IMR-90 (cell line): ENCODE measurements at places on chromosomes 5 and 9. TPM values are rescaled to one million over a fixed set of nuclear protein-coding genes. Genes with fewer than 3 reads are reported as not detected.
A peak's percentile ranks its signal among the peaks of the same experiment; 100 is the strongest.

- no peaks in the 10 kb centered on the region for H3K4me1 ChIP-seq
- no peaks in the 10 kb centered on the region for H3K36me3 ChIP-seq
- H3K27ac ChIP-seq = no peak overlapping the region
- H3K4me3 ChIP-seq = no peak overlapping the region
- DNase-seq = no peak
Observed at GRCh38 chr5:141716468-141716867, 34.4 kb upstream of the ARAP3 start.

DNA sequence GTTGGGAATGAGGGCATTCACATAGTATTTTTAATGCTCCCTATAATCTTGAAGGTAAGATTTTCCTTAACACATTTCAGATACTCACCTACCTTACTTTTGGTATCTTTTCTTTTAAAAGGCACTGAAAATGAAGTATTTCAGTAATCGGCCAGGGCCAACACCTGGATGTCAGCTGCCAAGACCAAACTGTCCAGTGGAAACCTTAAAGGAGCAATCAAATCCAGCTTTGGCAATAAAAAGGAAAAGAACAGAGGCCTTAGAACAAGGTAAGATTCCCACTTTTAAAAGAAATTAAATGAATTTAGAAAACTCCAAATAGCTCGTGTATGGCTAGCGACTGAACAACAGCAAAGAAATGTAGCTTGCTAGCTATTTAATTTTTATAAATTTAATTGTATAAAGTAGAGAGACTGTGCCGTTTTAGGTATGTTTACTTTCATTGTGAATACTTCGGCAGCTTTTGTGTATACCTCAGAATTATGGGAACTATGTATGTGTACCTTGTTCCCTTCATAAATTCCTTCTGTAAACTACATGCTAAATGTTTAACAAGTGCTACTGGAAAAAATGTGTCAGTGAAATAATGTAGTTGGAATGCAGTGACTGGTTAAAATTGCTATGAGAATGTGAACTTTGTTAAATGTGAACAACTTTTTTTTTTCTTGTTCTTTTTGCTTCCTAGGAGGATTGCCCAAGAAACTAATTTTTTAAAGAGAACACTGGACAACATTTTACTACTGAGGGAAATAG lies 41.9 kb downstream of the CDK7 start:
- no peaks in the 10 kb centered on the region for H3K4me1 ChIP-seq
- peak; percentile 78 for DNase-seq
- H3K4me3 ChIP-seq = no peak overlapping the region
- H3K36me3 ChIP-seq = peaks cover 32% of the 10 kb centered on the region

- H3K27ac ChIP-seq = no peak overlapping the region
- DNase-seq = no peak
- H3K4me1 ChIP-seq = no peaks in the 10 kb centered on the region
- no peaks in the 10 kb centered on the region for H3K27me3 ChIP-seq
- H3K36me3 ChIP-seq = no peaks in the 10 kb centered on the region
Observed at GRCh38 chr5:87899208-87899661, 369.4 kb downstream of the TMEM161B start.

DNA sequence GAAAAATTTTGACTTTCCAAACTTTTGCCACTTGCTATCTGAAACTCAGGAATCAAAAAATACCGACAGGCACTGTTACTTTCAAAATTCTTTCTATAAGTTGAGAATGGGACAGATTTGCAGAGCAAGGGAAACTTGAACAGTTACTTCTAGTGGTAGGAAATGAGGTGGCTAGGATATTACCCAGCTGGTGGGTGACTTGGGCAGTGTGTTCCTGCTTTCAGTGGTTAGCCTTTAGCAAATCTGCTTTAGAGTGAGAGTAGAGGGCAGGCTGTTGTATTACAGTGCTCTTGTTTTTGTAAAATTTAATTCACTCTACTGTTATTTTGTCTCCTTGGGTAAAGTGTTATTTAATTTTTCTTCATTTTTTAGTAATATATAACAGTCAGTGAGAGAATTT lies 40.2 kb upstream of the ROPN1L start:
- no peaks in the 10 kb centered on the region for H3K4me1 ChIP-seq
- no peak overlapping the region for H3K27ac ChIP-seq
- H3K36me3 ChIP-seq = peaks cover 20% of the 10 kb centered on the region
- no peak for DNase-seq
- H3K27me3 ChIP-seq = no peaks in the 10 kb centered on the region

DNA sequence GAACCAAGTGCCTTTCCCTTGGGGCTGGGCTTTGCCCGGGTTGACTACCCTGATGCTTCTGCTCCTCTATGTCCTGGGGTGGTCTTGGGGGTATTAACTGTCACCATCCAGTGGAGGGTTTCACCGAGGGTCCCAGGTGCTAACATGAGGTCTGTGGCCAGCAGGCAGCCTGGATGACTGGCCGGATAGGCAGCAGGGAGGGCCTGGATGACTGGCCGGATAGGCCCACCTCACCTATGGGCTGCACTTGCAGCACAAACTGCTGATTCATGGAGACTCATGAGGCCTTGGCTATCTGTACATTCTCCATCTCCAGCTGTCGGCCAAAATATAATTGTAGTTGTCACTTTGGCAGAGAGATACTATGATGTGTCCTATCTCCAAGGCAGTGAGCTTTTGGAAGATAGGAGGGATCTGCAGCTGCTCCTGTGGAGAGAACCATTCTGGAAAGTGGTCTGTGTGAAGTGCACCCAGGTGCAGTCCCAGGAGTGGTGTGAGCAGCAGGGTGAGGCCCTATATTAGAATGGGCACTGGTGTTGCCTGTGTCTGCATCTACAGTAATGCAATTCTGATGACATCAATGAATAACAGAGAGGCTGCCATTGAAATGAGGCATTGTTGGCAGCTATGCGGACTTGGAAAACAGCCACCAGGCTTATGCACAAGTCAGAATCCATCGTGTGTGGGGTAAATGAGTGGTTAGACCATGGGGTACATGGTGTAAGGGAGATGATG lies 26.3 kb upstream of the CDKN2AIPNL start:
- peak overlapping the region; percentile 88 for H3K27ac ChIP-seq
- H3K4me1 ChIP-seq = peaks cover 31% of the 10 kb centered on the region
- peak; percentile 90 for DNase-seq
- no peaks in the 10 kb centered on the region for H3K36me3 ChIP-seq

DNA sequence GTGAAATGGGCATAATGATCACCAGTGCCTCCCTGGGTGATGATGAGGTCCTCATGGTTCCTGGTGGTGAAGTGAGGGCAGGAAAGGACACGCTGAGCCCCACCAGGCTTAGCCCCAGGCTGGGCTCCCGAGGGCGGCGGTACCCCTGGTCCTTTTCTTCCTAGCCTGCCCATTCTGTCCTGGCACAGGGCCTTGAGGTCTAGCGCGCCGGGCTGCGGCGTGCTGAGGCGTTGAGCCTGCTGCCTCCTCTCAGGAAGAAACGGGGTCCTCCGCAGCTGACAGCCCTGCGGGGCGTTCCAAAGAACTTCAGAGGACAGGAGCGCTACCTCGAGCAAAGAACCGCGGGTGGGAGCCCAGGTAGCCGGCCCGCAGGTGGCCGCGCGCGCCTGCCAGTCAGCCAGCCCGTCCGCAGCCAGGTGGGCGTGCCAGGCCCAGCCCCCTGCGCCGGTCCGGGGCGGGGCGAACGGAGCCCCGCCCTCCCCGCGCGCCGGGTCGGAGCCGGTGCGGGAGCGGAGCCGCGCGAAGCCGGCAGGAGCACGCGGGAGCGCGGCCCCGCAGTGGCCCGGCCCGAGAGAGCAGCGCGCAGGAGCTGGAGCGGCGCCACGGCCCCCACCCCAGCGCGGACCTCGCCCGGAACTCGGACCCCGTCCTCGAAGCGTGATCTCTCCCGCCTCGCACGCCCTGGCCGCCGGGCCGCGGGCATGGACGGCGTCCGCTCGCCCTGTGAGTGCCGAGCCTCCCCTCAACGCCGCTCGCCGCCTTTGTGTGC lies at the start of gene WNK2:
Gene WNK2, plus strand, starts transcription at position 477 of the 769 bp plus-strand sequence. CDS start 791 bp downstream, outside the sequence.
- no peaks in the 10 kb centered on the region for H3K4me1 ChIP-seq
- H3K27me3 ChIP-seq = peaks cover 72% of the 10 kb centered on the region
- no peak within 1 kb of the TSS; the same call in 1 of the 2 replicates for H3K4me3 ChIP-seq
- DNase-seq = no peak

DNA sequence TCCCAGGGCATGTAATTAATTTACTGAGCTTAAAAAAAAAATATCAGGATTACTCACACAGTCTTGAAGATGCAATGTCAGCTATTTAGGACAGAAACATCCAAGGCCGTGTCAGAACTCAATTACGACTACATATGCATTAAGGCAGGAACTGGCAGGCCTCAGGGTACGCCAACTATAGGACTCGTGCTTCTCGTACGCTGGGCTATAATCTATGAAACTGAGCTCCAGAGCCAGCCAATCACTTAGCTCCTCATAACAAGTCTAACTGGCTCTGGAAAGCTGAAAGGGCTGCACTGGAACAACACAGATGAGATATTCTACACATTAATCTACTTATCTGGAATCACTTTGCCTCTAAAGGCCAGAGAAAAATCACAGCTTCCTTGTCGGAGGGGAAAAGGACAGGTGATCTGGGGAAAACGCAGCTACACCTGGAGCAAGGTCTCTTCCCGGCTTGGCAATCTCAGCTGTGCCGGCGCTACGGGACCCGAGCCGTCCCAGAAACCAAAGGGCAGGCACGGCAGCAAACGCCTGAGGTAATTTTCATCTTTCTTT lies 212.0 kb downstream of the DEPDC1B start:
- H3K27me3 ChIP-seq = no peaks in the 10 kb centered on the region
- no peak for DNase-seq
- H3K4me3 ChIP-seq = no peak overlapping the region

GRCh38 chr9:130902204-130903185 lies 5.9 kb upstream of the QRFP start:
- H3K36me3 ChIP-seq = no peaks in the 10 kb centered on the region
- peaks cover 2% of the 10 kb centered on the region; the same call in 1 of the 2 replicates for H3K27me3 ChIP-seq
- no peak overlapping the region for H3K27ac ChIP-seq
- no peak overlapping the region for H3K4me3 ChIP-seq
- no peaks in the 10 kb centered on the region for H3K4me1 ChIP-seq

DNA sequence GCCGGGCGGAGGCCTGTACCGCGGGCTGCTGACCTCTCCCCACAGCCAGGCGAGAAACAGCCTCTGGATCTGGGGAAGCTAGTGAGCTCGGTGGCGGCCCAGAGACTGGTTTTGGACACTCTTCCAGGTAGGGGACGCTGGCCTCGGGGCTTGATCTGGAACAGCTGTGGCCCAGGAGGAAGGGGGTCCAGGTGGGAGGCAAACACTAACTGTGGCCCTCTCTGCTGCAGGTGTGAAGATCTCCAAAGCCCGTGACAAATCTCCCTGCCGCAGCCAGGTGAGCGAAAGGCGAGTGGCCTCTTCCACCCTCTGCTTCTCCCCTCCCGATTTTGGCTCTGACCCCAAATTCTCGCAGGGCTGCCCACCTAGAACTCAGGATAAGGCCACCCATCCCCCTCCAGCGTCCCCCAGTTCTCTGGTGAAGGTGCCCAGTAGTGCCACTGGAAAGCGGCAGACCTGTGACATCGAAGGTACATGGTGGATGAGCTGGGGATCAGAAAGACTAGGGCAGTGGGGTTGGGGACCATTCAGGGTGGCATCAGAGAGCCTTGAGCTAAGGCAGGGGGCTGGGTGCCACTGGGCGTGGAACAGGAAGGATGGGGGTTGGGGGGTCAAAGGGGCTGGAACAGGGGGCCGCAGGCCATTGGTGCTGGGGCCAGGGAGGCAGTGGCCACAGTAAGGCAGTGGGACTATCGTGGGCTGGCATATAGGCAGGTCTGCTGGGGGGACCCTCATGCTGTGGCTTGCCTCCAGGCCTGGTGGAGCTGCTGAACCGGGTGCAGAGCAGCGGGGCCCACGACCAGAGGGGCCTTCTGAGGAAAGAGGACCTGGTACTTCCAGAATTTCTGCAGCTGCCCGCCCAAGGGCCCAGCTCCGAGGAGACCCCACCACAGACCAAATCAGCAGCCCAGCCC lies 12.9 kb upstream of the SLC34A1 start:
- peaks cover 6% of the 10 kb centered on the region; the same call in 1 of the 2 replicates for H3K27me3 ChIP-seq
- no peaks in the 10 kb centered on the region for H3K36me3 ChIP-seq
- peaks cover 7% of the 10 kb centered on the region; the same call in 1 of the 2 replicates for H3K4me1 ChIP-seq
- H3K27ac ChIP-seq = no peak overlapping the region
- DNase-seq = no peak
- H3K4me3 ChIP-seq = peak overlapping the region; percentile 40; the same call in 1 of the 2 replicates

- H3K27me3 ChIP-seq = no peaks in the 10 kb centered on the region; the same call in 1 of the 2 replicates
- peaks cover 2% of the 10 kb centered on the region; the same call in 1 of the 2 replicates for H3K4me1 ChIP-seq
- no peak overlapping the region for H3K27ac ChIP-seq
- no peak overlapping the region for H3K4me3 ChIP-seq
- no peaks in the 10 kb centered on the region for H3K36me3 ChIP-seq
Observed at GRCh38 chr9:107557236-107557990, 67.8 kb upstream of the KLF4 start.

GRCh38 chr5:643811-644271 lies 31.7 kb downstream of the CEP72 start:
- H3K4me1 ChIP-seq = no peaks in the 10 kb centered on the region
- H3K27me3 ChIP-seq = no peaks in the 10 kb centered on the region
- peaks cover 18% of the 10 kb centered on the region for H3K36me3 ChIP-seq
- H3K4me3 ChIP-seq = no peak overlapping the region
- DNase-seq = no peak
- H3K27ac ChIP-seq = no peak overlapping the region

DNA sequence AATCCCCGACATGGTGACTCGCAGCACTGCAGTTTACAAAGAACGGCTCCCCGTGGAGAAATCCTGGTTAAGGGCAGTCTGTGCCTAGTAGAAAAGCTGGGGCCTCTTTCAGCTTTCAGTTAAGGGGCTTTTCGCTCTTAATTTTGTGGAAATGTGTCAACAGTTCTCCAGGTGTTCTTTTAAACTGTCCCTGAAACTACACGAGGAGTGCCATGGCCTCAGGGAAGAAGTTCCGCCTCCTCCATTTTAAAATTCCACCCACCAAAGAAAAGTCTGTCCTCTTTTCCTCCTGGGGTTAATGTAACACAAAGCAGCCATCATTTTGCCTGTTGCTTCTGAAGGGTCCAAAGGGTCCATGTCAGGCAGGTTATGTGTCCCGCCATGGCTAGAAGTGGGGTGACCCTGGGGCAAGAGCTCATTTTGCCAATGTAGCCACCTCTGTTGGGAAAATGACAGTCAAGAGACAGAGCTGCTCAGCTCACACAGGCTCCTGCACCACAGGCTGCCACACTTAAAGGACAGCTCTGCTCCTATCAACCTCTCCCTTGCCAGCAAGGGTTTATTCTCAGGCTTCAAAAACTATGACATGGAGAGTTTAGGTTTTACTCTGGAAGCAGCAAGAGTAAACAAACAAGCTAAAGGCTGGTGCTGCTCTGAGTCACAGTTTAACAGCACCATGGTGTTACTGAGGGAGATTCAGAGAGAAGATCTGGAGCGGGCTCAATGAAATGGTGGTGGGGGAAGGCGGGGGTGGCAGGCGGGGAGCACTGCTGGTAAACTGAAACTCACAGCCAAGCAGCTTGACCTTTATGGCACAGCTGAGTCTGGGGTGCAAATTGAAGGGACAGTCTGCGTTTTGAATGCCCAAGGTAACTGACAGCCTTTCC lies 3.2 kb downstream of the WHRN start:
- H3K27ac ChIP-seq = peak overlapping the region; percentile 17; the same call in 1 of the 2 replicates
- DNase-seq = peak; percentile 81
- peaks cover 9% of the 10 kb centered on the region for H3K27me3 ChIP-seq
- H3K4me3 ChIP-seq = no peak overlapping the region
- H3K36me3 ChIP-seq = no peaks in the 10 kb centered on the region

- no peak overlapping the region for H3K4me3 ChIP-seq
- H3K27me3 ChIP-seq = no peaks in the 10 kb centered on the region; the same call in 1 of the 2 replicates
- DNase-seq = no peak
- no peaks in the 10 kb centered on the region for H3K36me3 ChIP-seq
- H3K4me1 ChIP-seq = peaks cover 21% of the 10 kb centered on the region
Observed at GRCh38 chr9:133707763-133708245, 30.3 kb downstream of the SARDH start.

PRRX2 gene
- 12.7 and 13.1 TPM in 2 replicates for total RNA-seq

DRD1 gene
- total RNA-seq = 0.18 and 0.28 TPM in 2 replicates

SCAI gene
- 13.3 and 14.5 TPM in 2 replicates for total RNA-seq

MLANA gene
- total RNA-seq = not detected in 2 replicates

PCDHGA11 gene
- 5.4 and 5.8 TPM in 2 replicates for total RNA-seq

GALNT12 gene
- 2.5 TPM in 2 replicates for total RNA-seq

ANKRD31 gene
- under 0.01 TPM in 2 replicates for total RNA-seq
